Upper lobe of right lung (tissue), 1 donor: ENCODE measurements at places on chromosomes 7 and 10. TPM values are rescaled to one million over a fixed set of nuclear protein-coding genes. Genes with fewer than 3 reads are reported as not detected.

DNA sequence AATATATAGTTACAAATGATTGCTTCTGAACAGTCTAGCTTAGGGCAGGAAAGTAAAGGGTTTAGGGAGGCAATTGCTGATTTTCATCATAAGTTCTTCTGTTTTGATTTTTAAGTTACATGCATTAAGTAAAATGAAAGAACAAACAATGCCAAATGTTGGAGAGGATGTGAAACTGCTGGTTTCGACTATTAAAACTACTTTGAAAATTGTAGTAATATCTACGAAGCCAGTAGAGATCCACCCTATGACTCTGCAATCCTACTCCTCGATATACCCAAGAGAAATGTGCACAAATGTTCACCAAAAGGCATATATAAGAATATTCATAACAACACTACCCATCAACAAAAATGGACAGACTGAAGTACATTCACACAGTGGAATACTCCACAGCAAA is 24.3 kb downstream of the PDZD8 start:
- H3K36me3 ChIP-seq = no peaks in the 10 kb centered on the region
- no peak overlapping the region for H3K4me3 ChIP-seq
- no peaks in the 10 kb centered on the region for H3K27me3 ChIP-seq

Gene CAV1
- total RNA-seq = 695 TPM

- no peak overlapping the region for H3K27ac ChIP-seq
- no peaks in the 10 kb centered on the region for H3K4me1 ChIP-seq
- no peaks in the 10 kb centered on the region for H3K36me3 ChIP-seq
- H3K27me3 ChIP-seq = no peaks in the 10 kb centered on the region
These were observed 300.0 kb upstream of the SP8 start for GRCh38 chr7:21086688-21087087.

GRCh38 chr7:39130274-39130673 is 152.6 kb downstream of the POU6F2 start:
- H3K27ac ChIP-seq = no peak overlapping the region
- peak overlapping the region; percentile 6 for H3K4me3 ChIP-seq
- H3K4me1 ChIP-seq = no peaks in the 10 kb centered on the region
- DNase-seq = no peak

Gene EBLN1
- total RNA-seq = not detected

Gene ADAM12
- total RNA-seq = 0.98 TPM

- no peaks in the 10 kb centered on the region for H3K4me1 ChIP-seq
- H3K4me3 ChIP-seq = no peak overlapping the region
- H3K27me3 ChIP-seq = no peaks in the 10 kb centered on the region
These were observed 495.7 kb downstream of the GALNT17 start for GRCh38 chr7:71627651-71628050.

DNA sequence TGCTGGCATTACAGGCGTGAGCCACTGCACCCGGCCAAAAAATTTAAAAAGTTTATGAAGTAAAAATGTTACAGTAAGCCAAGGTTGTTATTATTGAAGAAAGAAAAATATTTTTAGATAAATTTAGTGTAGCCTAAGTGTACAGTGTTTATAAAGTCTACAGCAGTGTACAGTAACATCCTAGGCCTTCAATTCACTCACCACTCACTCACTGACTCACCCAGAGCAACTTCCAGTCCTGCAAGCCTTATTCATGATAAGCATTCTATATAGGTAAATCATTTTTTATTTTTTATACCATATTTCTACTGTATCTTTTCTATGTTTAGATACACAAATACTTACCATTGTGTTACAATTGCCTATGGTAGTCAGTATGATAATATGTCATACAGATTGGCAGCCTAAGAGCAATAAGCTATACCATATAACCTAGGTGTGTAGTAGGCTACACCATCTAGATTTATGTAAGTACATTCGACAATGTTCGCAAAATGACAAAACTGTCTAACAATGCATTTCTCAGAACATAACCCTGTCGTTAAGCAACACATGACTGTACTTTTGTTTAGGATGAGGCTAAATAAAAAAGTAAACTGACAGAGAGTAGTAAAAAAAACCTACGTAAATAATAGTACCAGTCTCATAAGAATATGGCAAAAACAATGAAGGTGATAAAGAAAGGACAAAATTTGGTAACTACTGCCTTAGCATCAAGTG is 77.8 kb upstream of the FAM133B start:
- H3K36me3 ChIP-seq = peaks cover 9% of the 10 kb centered on the region
- H3K4me1 ChIP-seq = no peaks in the 10 kb centered on the region
- H3K27ac ChIP-seq = no peak overlapping the region
- H3K4me3 ChIP-seq = no peak overlapping the region

DNA sequence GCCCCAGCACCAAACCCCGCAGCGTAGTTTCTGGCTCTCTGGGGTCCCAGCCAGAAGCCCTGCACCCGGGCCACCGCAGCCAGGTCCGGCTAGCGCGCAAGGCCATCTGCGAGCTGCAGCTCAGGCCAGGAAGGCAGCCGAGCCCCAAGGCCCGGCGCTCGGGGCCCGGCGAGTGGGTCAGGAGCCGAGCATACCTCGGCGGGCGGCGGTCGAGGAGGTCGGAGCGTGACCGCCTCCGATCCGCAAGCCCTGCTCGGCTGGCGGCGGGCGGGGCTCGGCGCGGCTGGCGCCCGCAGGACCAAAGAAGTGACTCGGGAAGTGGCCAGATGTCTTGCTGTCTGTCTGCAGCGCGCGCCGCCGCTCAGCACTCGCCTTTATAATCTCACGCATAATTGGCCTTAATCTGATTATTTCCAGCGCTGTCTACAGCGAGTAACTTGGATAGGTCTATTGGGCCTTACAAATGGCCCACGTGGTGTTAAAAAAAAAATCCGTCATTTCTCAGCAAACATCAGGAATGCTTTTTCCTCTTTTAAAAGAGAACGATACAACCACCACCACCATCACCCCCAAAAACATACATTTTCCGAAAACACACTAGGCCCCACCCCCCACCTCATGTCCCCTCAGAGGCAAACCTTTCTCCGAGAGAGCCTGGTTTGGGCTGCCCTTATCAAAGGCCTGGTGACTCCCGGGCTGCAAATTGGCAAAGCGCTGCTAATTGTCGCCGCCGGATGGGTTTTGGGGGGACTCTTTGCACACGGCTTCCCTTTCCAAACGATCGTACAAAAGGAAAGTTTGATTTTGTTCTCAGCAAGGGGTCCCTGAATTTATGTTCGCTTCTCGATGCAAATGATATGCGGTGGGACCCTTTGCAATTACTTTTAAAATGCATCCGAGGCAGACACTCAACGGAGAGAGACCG is at the start of gene DRGX:
TSS of gene DRGX (minus strand) at position 349 of the 925 bp plus-strand sequence. CDS start 649 bp downstream, outside the sequence.
- H3K4me3 ChIP-seq = no peak within 1 kb of the TSS
- no peak within 1 kb of the TSS for H3K27ac ChIP-seq
- DNase-seq = no peak
- peaks cover 90% of the 10 kb centered on the region for H3K27me3 ChIP-seq
- H3K4me1 ChIP-seq = peaks cover 9% of the 10 kb centered on the region
- H3K36me3 ChIP-seq = no peaks in the 10 kb centered on the region

DNA sequence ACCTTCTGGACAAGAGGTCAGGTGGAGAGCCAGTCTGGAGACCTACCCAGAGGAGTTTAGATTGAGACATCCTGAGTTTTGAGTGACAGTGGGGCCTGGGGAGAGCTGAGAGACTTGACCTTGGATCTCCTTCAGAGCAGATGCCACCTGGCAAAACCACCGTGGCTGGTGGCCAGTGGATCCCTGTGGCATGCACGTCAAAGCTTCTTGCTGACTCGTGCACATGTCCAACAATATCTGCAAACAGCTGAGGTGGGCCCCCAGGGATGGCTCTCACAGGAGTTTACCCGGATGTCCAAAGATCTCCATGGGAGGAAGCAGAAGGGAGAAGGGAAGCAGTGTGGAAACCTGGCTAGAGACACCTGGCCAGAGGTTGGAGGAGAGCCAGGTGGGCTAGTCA is 230.5 kb downstream of the FANK1 start:
- no peaks in the 10 kb centered on the region for H3K27me3 ChIP-seq
- H3K4me3 ChIP-seq = no peak overlapping the region
- H3K36me3 ChIP-seq = no peaks in the 10 kb centered on the region
- H3K27ac ChIP-seq = no peak overlapping the region
- no peaks in the 10 kb centered on the region for H3K4me1 ChIP-seq
- no peak for DNase-seq

Gene HYAL4
- not detected for total RNA-seq

GRCh38 chr10:10975647-10976046 is 42.0 kb upstream of the CELF2 start:
- H3K4me3 ChIP-seq = no peak overlapping the region
- H3K36me3 ChIP-seq = no peaks in the 10 kb centered on the region
- H3K4me1 ChIP-seq = no peaks in the 10 kb centered on the region
- no peak for DNase-seq
- H3K27me3 ChIP-seq = no peaks in the 10 kb centered on the region
- no peak overlapping the region for H3K27ac ChIP-seq

Gene MSS51
- 3.0 TPM for total RNA-seq

GRCh38 chr7:45976485-45976856 is 55.4 kb upstream of the IGFBP3 start:
- DNase-seq = no peak
- H3K4me3 ChIP-seq = no peak overlapping the region
- peaks cover 13% of the 10 kb centered on the region for H3K4me1 ChIP-seq
- no peaks in the 10 kb centered on the region for H3K27me3 ChIP-seq

Gene ANKRD61
- total RNA-seq = not detected

- H3K36me3 ChIP-seq = no peaks in the 10 kb centered on the region
- H3K4me3 ChIP-seq = no peak overlapping the region
- no peak for DNase-seq
- no peaks in the 10 kb centered on the region for H3K4me1 ChIP-seq
- no peaks in the 10 kb centered on the region for H3K27me3 ChIP-seq
These were observed 765.4 kb downstream of the SORCS1 start for GRCh38 chr10:106399112-106399511.

- DNase-seq = no peak
- no peak overlapping the region for H3K27ac ChIP-seq
- H3K36me3 ChIP-seq = no peaks in the 10 kb centered on the region
- H3K27me3 ChIP-seq = no peaks in the 10 kb centered on the region
- no peak overlapping the region for H3K4me3 ChIP-seq
- H3K4me1 ChIP-seq = peaks cover 14% of the 10 kb centered on the region
These were observed 27.3 kb downstream of the MDFIC start for GRCh38 chr7:114949231-114949630.

DNA sequence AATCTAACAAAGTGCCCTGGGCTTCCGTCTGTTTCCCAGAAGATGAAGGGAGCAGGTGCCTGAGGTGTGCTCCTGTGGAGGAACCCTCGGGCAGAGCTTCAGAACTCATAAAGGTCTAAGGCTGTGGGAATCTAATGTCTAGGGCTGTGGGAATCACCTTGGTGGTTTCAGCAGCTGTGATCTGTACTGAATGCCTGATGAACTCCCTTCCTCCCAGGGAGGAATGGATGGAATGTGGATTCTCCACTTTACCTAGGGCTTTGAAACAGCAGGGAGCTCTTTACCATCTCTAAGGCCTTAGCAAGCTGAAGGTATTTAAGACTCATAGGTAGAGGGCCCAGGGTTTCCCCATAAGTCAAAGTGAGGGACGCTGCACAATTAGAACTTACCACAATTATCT is 36.0 kb upstream of the SEMA3E start:
- no peak for DNase-seq
- H3K27me3 ChIP-seq = no peaks in the 10 kb centered on the region
- no peaks in the 10 kb centered on the region for H3K4me1 ChIP-seq
- H3K27ac ChIP-seq = no peak overlapping the region

Gene PRRT4
- 0.26 TPM for total RNA-seq

Gene SPDYE1
- not detected for total RNA-seq

GRCh38 chr10:88901206-88901983 is 21.4 kb downstream of the STAMBPL1 start:
- H3K4me1 ChIP-seq = peaks cover 4% of the 10 kb centered on the region
- H3K4me3 ChIP-seq = no peak overlapping the region
- DNase-seq = no peak
- peaks cover 5% of the 10 kb centered on the region for H3K36me3 ChIP-seq
- H3K27me3 ChIP-seq = no peaks in the 10 kb centered on the region

Gene BAMBI
- 12.9 TPM for total RNA-seq

DNA sequence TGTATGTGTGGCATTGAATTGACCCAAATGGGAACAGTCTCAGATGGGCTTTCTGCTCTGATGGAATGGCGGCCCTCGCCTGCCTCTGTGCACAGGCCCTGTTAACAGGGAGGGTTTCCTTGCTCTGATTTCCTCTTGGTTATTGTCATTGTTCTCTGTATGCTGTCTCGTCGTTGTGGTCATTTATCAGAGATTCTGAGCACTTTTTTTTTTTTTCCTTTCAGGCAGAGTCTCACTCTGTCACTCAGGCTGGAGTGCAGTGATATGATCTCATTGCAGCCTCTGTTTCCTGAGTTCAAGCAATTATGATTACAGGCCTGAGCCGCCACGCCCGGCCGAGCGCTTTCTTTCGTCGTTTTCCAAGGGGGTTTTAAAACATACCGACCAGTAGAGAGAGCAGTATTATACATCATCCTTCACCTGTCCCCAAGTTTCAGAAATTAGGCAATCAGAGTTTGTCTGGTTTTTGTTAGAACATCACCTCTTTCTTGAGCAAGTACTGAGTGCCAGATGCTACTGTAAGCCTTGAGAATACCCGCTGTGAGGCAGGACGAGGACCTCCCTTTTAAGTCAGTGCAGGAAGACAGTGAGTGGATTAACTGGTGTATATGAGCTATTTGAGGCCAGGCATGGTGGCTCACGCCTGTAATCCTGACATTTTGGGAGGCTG is 6.5 kb downstream of the CHST12 start:
- peak overlapping the region; percentile 56 for H3K27ac ChIP-seq
- H3K36me3 ChIP-seq = no peaks in the 10 kb centered on the region
- H3K4me1 ChIP-seq = peaks cover 69% of the 10 kb centered on the region
- no peak overlapping the region for H3K4me3 ChIP-seq
- no peak for DNase-seq

Gene CHST12
- total RNA-seq = 29.8 TPM

Gene NXPH1
- not detected for total RNA-seq

Gene CDK14
- 47.2 TPM for total RNA-seq

DNA sequence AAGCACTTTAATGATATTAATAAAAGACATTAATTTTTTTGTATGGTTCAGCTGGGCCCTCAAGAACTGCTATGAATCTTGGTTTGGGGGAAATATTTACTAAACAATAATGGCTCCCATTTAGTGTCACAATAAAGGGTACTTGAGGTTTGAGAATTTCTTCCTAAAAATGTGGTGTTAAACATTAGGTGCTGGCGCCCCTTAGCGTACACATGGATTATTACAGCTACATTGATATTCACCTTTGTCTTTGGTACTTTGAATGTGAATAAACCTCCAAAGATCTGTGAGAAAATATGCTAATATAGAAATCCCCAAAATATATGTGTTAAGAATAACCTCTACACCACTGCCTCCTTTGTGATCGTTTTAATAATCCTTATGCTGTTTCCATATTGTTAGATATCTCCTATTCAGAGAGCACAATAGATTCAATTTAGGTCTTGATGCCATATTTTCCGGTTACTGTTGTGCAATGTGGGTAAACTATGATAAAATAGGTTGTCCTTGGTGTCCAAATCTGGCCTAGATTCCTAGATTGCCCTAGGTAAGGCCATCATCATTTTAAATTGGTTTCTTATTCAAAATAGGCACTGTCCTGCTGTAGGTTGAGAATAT is 161.8 kb upstream of the CACNA2D1 start:
- no peak overlapping the region for H3K4me3 ChIP-seq
- DNase-seq = no peak
- H3K36me3 ChIP-seq = no peaks in the 10 kb centered on the region
- H3K27ac ChIP-seq = no peak overlapping the region

Gene ADRA2A
- 4.9 TPM for total RNA-seq

Gene C10orf143
- 3.4 TPM for total RNA-seq
